OCI-LY7 (cell line): ENCODE measurements at places on chromosomes 5 and 9.

DNA sequence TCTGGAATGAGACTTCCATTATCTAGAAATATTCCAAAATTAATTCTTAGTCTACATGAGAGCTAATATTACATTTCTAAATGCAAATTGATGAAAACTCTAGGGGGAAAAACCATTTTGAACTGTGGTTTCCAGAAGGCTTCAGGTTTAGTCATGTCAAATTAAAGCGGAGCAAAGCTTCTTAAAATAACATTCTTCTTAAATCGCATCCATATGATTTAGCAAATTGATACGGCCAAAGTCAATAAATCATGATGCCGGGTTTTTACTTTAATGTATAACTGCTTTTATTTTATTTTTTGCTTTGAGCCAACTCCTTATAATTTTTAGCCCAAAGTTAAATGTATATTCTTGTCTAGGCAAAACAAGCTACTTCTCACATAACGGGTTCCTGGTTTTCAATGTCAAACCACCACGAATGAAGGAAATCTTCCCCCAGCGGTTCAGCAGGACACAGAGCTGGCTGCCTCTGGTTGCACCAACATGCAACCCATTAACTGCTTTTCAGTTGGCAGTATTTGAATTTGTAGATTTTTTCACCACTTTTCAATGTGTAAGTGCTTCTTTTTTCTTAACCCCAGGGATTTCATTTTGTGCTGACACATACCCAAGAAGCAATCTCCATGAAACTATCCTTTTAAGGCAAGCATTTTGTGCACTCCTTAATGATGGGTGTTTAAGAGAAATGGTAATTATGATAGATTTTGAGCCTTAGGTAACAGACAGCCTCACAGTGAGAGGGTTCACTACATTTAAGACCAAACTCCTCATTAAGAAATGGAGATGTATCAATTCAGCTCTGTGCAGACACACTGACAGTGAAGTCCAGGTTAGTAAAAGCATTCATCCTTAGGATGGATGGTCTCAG lies 35.5 kb downstream of the EFNA5 start:
- no peak for DNase-seq

DNA sequence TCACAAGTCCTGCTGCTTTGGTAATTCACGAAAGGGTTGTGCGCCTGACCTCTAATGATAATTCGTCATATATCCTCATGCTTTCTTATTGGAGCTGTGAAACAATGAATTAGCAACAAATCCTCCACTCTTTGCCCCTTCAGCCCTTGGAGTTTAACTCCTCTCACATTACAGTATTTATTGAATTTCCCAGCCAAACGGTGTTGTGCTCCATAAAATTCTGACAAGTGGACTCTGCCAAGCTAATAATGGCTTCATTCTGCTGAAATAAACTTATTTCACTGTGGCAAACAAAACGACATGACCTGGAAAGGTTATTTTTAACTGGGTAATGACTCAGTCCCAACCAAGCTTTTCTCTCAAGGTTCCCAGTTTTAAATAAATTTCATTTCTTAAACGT lies 984.4 kb upstream of the DMAC1 start:
- DNase-seq = no peak

DNA sequence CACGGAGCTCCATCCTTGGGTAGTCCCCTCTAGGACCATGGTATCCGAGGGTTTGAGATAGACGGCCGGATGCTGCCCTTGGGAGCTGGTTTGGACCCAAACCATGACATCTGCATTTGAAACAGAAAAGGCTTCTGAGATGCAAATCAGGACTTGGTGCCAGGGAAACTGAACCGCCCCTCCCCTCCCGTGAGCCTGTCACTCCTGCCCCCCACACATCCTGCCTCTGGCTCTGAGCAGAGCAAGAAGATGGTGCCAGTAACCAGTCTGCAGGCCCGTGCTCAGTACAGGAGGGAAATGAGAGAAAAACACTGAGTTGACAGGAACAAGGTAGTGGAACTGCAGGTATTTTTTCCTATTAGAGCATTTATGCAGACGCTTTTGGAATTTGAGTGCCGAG lies 18.6 kb downstream of the ARPC5L start:
- DNase-seq = peak; percentile 70

DNA sequence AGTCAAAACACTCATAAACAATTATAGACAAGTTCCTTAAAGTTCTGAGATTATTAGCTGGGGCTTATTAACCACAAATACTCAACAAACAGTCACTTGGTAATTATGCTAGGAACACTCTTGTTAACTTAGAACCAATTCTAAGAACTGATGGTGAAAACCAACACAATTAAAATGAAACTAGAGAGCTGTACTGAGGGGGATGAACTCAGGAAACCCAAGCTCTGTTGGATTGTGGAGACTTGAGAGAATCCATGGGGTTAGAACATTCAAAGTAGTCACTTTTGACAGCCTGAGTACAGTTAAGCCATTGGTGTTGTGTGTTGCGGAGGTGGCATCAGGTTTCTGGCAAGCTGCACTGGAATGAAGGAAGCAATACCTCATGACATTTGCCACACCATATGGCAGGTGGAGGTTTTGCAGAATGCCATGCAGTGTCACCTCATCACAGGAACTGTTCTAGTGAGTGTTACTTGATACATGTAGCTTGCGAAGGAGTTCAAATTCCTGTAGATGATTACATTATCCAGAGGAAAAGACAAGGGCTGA lies 480.9 kb upstream of the CD180 start:
- no peak for DNase-seq

GRCh38 chr5:61657686-61658085 lies 325.6 kb downstream of the ZSWIM6 start:
- DNase-seq = no peak
